ENCODE measurements at places on chromosomes 12 and 14.

- DNase-seq = no peak
Measured at GRCh38 chr12:23197266-23197665, 572.3 kb downstream of the ETNK1 start.

- DNase-seq = no peak
Measured at GRCh38 chr12:76413121-76413520, 64.9 kb upstream of the BBS10 start.

- no peak for DNase-seq
Measured at GRCh38 chr14:103260629-103261124, 73.4 kb upstream of the EIF5 start.

DNA sequence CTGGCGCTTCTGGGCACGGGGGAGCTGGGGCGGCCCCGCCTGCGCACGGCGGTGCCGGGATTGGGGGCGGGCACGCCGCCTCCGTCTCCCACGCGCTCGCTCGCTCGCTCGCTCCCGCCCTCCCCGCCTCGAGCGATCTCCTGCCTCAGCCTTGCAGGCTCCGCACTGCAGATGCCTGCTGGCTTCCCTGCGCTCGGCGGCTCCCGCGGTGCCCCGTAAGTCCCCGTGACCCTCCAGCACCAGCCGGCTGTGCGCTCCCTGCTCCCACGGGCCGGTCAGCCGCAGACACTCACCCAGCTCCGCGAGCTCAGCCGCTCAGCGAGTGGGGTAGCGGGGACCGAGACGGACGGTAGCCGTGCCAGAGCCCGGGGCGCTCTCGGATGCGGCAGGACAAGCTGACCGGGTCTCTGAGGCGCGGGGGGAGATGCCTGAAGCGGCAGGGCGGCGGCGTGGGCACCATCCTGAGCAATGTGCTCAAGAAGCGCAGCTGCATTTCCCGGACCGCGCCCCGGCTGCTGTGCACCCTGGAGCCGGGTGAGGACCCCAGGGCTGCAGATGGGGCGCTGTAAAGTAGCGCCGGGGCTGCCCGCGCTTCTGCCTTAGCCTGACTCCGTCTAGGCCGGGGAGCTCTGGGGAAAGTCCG is at the start of gene TBC1D30:
Gene TBC1D30, plus strand, starts transcription at position 148 of the 643 bp plus-strand sequence. Its CDS starts 233 bp downstream, at position 381.
- no peak for DNase-seq

- no peak for DNase-seq
Measured at GRCh38 chr12:106299202-106299774, 3.2 kb upstream of the TCP11L2 start.

- no peak for DNase-seq
Measured at GRCh38 chr14:31895206-31895605, 181.9 kb upstream of the ARHGAP5 start.

GRCh38 chr12:68673788-68674187 is 13.0 kb upstream of the NUP107 start:
- DNase-seq = peak; percentile 25

DNA sequence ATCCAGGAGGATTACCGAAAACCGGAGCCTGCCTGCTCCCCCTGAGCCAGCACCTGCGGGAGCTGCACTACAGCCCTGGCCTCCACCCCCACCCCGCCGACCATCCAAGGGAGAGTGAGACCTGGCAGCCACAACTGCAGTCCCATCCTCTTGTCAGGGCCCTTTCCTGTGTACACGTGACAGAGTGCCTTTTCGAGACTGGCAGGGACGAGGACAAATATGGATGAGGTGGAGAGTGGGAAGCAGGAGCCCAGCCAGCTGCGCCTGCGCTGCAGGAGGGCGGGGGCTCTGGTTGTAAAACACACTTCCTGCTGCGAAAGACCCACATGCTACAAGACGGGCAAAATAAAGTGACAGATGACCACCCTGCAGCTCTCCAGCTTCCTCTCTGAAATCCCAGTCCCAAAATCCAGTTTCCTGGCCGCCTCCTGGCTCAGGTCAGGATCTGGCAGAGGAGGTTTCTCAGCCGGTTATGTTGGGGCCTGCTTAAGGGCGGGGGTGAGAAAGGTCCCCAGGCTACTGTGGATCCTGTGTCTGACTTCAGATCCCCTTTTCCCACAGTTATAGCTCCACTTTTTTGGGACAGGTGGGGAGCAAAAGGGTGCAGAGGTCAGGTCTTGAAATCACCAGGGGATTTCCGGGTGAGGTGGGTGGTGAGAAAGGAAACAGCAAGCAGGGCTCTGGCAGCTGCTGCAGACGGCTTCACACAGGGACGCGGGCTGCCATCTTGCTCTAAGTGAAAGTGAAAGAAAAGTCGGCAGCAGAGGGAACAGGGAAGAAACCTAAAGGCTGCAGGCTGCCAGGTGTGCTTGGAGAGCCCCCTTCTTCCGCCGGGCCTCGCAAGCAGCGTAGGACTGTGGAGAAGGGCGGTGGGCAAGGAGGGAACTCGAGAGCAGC is at the start of gene TAPBPL:
Gene TAPBPL, plus strand, starts transcription at position 695 of the 897 bp plus-strand sequence. CDS start 207 bp downstream, outside the sequence.
- DNase-seq = peak; percentile 81

DNA sequence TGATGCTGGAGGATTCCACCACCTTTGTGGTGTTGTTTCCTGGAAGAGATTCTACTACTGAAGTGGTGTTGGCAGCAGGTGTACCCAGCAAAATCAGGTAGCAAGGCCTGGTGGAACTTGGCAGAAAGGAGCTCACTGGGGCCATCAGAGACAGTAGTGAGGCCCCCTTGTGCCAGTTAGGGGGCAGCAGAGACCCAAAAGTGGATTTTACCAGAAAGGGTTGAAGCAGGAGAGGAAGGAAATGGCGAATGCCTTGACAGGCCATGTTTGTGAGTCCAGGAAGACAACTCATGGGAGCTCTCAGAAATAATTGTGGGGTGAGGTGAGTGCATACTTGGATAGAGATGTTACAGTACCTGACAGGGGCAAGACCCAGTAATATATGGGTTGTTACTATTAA is 137.7 kb upstream of the FGD4 start:
- peak; percentile 8 for DNase-seq

Data from CD4-positive, alpha-beta T cell treated with Interleukin-17A for 4 hours (primary cell).